ENCODE measurements at places on chromosomes 6 and 20.

GRCh38 chr6:42740725-42741124 is 5.2 kb downstream of the TBCC start:
- no peak for DNase-seq

DNA sequence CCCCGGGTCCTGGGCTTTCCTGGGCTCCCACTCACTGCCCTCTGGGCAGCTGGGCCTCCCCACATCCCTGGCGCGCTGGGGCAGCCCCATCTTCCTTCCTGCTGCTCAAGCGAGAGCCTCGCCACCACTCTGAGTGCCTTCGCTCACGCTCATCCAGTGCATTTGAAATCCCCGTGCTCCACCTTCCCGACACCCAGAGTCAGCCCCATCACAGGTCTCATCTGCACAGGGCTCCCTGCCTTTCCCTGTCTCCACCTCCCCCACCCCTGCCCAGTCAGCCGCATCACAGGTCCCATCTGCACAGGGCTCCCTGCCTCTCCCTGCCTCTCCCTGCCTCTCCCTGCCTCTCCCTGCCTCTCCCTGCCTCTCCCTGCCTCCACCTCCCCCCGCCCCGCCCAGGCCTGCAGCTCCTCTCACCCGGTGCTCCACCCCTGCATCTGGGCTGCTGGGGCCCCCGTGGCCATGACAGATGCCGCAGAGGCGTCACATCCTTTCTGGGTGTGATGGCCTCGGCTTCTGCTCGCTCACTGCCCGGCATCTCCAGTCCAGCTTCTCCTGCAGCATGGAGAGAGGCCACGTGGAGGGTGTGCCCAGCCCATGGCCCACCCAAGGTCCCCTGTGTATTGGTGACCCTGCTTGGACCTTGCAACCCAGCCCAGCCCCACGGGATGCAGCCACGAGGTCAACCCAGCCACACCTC is 9.0 kb upstream of the BHLHE23 start:
- DNase-seq: no peak

DNA sequence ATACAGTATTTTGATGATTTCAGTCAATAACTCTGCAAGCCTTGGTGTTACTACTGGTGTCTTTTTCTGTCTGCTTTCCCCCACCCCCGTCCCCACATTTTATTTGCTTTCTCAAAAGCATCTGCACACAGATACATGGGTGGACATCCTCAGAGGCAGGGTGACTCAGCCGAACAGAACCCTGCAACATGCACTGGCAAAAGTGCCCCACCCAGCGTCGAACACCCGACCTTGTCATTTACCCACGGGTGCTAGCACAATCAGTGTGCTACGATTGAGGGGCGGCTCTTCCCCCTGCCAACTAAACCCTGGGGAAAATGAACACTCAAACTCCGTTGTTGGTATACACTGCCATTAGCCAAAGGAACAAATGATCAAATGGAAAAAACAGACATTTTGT is 115.9 kb upstream of the NAA20 start:
- DNase-seq: no peak

GRCh38 chr20:3716195-3716834 is 3.9 kb upstream of the SIGLEC1 start:
- DNase-seq: peak; percentile 18

- no peak for DNase-seq
Measured at GRCh38 chr6:160118620-160119229, 2.9 kb upstream of the SLC22A1 start.

GRCh38 chr6:55578537-55579363 is at the start of gene HMGCLL1:
HMGCLL1 (minus strand) TSS chr6:55579192; CDS start chr6:55579055, 137 bp downstream.
- DNase-seq: no peak

DNA sequence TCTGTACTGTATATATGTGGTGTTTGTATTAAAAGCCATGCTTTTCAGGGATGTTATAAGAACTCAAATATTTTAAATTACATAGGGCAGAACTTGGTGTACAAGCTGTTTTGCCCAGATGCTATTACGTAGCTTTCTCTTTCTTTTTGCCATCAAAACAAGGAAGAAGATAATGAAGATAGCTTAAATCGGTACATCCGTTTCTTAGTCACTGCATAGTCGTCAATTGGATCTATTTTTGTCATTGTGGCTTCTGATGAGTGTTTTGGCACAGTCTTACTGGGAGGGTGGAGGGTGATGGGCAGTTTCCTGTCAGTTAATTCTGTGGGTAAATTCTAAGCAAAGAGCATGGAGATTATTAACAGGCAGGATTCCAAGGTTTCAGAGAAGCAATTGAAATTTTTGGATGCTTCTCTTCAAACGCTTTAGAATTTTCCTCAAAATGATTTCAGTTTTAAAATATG is 649.1 kb upstream of the GJE1 start:
- peak; percentile 82 for DNase-seq

DNA sequence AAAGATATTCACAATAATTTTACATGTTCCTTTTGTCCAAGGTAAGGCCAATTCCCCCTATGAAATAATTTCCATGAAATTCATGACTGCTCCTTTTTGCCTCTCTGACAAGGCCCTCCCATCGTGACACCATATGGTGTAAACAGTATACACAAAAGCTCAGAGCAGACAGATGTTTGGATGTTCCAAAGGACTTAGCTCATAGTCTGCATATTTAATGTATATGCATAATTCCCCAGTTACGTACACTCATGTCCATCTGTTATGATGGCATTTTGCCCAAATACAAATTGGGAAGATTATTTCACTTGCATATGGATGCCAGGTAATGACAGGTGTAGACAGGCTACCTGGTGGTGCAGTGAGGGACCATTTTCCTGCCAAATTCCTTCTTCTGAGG is 376.5 kb downstream of the KHDRBS2 start:
- no peak for DNase-seq
